ENCODE measurements at places on chromosomes 13 and 19. TPM values are rescaled to one million over a fixed set of nuclear protein-coding genes. Genes with fewer than 3 reads are reported as not detected.
A peak's percentile ranks its signal among the peaks of the same experiment; 100 is the strongest.

DNA sequence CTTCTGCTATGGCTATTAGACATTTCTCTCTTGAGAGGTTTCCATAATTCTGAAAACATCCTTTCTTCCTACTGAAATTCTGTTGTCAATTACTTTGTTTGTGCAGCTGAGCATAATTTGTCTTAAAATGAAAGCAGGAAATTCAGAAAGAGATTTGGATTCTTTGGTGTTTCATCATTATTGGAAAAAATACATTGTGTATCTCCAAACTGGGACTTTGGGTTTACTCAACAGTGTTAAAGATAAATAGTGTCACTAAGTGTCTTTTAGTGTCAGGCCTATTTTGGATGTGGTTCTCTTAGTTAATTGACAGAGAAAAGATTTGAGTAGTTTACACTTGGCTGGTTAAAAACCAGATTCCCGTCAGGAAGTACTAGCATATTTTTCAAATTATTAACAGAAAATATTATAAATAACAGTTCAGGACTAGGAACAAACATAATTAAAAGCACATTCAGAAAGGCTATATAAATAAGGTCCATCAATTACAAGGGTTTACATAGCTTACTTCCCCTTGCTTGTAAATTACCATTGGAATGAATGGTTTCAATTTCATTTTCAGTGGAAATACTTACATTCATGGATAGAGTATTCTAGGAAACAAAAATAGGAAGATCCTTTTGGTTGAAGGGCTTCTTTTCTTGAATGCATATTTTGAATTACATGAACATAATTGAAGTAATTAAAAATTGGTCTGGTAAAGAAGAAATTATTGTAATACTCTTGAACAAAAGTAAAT lies 483.1 kb downstream of the GPC6 start:
- peak; percentile 55 for DNase-seq

The ADGRE2 gene
- 2.8 TPM for total RNA-seq

- no peak for DNase-seq
Observed at GRCh38 chr19:10285393-10285792, 1.4 kb upstream of the ICAM4 start.

- DNase-seq: peak; percentile 67
Observed at GRCh38 chr13:67620665-67621064, 390.5 kb upstream of the PCDH9 start.

DNA sequence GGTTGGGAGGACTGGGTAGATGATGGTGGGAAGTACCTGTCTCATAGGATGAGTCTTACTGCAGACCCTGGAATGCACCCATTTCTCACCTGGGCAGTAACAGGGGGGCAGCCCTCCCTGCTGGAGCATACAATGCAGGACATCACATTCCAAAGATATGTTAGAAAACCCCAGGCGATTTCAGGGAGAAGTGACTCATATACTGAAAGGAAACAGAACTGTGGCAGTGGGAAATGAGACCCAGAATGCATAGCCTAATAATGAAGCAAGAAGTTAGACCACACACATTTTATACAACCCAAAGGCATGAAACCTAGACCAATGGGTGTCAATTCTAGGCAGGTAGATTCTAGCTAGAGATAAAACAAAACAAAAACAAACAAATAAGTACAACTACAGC lies 402.7 kb downstream of the IRS2 start:
- peak; percentile 69 for DNase-seq

DNA sequence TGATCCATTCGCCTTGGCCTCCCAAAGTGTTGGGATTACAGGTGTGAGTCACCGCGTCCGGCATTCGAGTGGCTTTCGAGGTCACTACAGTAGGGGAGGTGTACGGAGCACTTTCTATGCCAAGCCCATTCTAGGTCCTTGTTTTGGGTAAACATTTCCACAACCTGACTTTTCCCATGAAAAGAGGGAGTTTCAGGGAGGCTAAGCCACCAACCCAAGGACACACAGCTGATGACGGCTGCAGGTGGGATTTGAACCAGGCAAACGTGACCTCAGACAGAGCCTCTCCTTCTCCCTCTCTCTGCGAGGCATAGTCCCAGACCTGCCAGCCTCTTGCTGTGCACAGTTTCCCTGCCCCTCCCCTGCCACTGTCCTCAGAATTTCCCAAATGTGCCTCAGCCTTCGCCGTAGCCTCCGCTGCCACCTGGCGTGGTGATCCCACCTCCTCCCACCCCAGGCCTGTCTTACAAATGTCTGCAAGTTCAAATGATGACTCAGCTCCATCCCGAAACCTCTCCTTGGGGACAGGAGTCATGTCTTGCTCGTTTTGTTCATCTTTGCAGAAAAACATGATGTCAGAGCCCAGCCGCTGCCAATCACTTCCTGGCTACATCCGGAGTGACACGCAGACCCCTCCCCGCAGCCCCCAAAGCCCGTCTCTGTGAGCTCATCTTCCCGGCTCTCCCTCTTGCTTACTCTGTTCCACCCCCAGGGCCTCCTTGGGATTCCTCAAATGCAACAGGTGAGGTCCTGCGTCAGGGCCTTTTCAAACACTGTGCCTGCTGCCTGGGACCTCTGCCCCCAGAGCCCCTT lies 6.6 kb upstream of the GADD45B start:
- peak; percentile 92 for DNase-seq

DNA sequence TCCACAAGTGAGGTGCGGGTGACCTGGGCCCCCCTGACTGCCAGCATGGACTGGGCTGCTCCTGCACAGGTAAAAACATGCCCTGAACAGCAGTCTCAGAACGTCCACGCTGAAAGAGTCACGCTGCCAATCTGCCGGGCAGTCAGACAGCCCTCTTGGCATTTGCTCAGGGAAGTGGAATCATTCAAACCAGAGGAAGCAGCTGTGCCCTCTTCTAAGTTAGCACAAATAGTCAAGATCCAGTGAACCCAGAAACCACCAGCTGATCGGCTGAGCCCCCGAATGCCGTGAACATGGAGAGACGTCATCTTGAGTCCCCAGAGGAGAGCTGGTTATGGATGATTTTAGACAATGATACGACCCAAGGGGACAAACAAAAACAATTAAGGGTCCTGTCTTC lies 34.4 kb downstream of the KLF2 start:
- DNase-seq: no peak

The LIPE gene
- 2.8 TPM for total RNA-seq

DNA sequence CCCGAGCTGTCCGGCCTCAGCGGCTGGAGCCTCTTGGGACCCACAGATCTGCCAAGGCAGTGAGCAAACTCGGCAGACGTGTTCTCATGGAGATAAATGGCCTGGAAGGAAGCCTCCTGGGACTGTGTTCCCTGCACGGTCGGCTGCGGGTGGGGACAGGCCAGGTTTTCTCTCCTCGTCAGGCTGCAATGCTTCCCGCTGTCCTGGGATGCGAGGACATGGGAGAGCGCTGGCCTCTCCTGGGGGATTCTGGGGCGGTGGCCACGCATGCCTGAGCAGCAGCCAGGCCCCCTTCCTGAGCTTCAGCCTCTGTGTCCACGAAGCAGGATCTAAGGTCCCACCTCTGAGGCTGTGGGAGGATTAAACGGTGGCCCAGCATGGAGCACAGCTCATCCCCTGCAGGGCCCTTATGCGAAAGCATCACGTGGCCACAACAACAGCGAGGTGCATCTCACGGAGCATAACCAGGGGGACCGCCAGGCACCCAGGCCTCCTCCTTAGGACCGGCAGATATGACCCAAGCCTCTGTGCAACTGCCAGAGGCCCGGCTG lies 21.2 kb upstream of the C13orf46 start:
- no peak for DNase-seq

DNA sequence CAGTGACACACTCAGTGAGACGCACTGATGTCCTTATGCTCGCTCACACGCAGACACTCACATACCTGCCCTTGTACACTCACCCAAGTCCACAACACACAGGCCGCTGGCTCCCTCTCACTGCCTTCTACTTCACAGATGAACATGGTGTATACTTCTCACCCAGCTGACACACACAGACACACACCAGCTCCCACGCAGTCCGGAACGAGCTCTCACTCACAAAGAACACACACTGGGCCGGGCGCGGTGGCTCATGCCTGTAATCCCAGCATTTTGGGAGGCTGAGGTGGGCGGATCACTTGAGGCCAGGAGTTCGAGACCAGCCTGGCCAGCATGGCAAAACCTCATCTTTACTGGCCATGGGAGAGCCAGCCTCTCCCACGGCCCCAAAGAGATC lies 31.6 kb downstream of the CCL25 start:
- no peak for DNase-seq

GRCh38 chr19:8045872-8046568 lies 6.5 kb upstream of the CCL25 start:
- no peak for DNase-seq

The ZNF562 gene
- total RNA-seq: 22.7 TPM

DNA sequence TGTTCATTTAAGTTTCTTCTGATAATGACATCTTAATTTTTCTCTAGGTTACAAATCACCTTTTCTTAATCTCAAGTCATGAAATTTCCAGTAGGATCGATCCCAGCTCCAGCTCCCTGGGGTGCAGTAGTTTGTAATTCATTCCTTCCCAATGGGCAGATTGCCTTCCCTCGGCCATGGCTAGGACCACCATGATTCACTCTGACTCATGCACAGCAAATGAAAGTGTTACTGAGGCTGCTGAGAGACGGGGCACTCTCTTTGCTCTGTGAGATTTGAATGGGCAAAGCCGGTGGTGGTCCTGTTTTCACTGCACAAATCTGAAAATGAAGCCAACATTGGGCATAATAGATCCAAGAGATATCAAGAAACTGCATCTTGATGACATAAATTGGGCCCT lies 202.8 kb upstream of the IRS2 start:
- peak; percentile 78 for DNase-seq

DNA sequence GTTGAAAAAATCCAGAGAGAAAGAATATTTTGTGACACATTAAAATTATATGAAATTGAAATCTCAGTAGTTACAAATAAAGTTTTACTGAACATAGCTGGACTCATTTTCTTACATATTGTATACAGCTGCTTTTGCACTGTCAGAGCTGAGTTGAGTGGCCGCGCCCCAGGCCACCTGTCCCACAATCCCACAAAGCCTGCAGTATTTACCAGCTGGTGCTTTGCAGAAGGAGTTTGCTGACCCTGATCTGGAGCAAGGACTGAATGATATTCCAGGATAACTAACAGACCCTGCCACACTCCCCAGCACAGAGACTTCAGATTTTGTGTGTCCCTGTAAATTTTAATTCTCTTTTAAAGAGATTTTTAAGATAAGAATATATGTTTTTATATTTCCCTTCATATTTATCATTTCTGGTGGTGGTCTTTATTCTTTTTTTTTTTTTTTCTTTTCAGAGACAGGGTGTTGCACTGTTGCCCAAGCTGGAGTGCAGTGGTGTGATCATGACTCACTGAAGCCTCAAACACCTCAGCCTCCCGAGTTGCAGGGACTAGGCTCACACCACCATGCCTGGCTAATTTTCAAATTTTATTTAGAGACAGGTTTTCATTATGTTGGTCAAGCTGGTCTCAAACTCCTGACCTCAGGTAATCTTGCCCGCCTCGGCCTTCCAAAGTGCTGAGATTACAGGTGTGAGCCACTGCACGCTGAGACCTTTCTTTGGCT lies 48.5 kb downstream of the TDRD12 start:
- peak; percentile 20 for DNase-seq

The ZNF493 gene
- total RNA-seq: 15.5 TPM

The CCDC159 gene
- 2.8 TPM for total RNA-seq

- no peak for DNase-seq
Observed at GRCh38 chr19:49497789-49498103, 1.5 kb downstream of the RPS11 start.

The CYP4F12 gene
- not detected for total RNA-seq

The FBXO46 gene
- total RNA-seq: 11.5 TPM
